GM13976 (cell line): ENCODE measurements at places on chromosomes 3 and 15.

DNA sequence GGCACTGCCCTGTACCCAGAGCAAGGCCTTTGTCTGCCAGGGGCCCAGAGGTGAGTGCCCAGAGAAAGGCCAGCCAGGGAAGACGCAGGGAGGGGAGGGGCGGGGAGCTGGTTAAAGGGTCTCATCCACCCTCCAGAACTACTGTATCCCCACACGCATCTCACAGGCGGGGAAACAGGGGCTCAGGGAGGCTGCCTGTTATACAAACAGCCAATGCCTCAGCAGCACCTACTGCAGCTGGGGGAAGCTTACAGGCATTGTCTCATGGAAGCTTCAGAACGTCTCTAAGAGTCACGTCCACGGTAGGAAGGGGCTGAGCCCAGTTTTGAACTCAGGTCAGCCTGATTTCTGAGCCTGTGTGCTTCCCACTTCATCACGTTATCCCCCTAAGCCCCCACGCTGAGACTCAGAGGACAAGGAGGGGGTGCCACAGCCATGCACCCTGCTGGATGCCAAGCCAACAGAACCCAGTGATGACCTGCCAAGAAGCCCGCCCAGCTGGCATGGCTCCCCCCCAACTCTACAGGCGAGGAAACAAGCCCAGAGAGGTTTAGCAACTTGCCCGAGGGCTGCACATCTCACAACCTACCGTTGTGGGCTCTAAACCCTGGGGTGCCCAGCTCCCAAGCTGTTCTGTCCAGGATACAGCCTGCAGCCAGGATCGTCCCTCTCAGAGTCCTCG is 54.5 kb downstream of the IQSEC1 start:
- DNase-seq = no peak

DNA sequence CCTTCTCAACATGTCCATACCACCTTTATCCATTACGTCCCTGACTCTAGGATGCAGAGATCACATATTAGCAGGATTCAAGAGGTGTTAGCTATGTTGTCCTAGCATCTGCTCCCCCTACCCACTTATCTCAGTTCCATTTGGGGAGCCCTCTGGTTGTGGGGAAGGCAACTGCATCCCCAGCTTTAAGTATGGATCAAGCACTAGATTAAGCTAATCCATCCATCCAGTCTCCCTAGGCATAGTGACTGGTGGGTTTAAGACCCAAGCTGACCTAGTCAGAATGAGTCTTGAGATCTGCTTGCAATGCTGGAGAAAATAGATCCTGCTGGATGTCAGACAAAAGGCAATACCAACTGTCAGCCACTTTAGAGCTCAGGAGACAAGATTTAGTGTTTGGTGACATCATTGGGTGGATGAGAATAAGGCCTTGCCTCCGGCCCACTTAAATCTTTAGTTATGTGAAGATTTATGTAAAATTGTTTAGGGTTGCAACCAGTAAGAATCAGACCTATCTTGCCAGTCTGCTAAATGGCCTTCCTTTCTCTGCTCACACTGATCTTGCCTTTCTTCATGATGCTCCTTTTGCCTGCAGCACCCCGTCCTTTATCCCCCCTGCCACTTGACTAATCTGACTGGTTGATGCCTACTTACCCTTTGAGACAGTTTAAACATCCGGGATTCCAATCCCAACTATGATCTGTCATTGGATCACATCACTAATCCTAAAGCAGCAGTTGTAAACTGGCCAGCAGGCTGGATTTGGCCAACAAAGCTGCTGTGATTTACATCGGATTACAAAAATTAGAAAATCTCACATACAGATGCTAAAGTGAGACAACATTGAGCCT is 2.1 kb upstream of the ISY1 start:
- DNase-seq = no peak

DNA sequence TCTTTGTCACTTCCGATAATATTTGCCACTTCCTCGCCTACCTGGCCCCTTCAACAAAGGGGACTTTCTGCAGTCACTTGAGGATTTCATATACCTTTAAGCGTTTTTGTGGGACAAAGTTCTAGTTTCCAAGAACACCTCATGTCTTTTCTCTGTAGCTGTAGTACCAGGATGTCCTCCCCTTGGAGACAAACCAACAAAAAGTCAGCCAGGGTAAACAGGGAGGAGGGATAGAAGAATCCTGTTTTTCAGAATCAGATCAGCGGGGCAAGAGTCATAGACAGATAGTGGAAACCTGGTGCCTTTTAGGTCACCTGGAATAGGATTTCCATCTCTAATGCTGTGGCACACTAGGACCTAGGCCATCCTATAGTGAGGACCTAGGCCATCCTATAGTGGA is 4.5 kb downstream of the LRRC3B start:
- no peak for DNase-seq

DNA sequence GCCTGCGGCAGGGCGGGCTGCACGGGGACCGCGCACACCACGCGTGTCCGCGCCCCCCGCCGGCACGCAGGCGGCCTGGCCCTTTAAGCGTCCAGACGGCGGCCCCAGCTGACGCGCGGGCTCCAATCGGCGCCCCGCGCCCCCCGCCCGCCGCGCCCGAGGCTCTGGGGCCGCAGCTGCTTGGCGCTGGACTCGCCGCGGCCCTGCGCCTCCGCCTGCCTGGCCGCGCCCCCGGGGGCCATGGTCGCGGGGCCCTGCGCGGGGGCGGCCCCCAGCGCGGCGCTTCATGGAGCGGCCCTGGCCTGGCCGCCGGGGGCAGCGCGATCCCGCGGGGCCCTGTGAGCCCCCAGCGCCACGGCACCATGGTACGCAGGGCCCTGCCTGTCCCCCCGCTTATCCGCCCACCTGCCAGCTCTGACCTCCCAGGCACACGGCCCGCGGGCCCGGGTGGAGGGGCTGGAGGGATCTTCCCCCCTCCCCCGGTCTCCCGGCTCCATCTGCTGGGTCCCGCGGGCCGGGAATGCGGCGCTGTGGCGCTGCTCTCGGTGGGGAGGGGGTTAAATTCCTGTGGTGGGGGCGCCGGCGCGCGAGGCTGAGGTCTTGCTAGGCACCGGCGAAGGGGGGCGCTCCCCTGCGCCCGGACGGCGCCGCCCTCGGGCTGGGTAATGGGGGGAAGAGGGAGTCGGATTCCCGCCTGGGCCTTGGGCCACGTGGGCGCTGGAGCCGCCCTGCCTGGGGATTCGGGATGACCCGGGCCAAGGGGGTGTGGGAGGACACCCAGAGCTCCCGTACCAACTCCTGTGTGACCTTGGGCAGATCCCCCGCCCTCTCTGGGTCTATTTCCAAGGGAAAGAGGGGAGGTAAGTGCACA is 1.1 kb downstream of the ZBTB47 start:
- peak; percentile 77 for DNase-seq

DNA sequence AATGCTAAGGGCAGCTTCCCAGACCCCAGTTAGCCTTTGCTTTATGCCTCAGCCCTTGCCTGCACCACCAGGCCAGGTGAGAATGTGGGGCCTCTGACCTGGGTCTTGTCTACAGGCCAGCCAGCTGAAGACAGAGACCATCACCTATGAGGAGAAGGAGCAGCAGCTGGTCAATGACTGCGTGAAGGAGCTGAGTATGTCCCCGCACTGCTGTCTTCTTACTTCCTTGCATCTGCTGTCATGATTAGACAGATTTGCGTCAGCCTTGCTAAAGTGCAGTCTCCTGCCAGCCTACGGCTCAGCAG is 74.6 kb downstream of the CCK start:
- no peak for DNase-seq

- DNase-seq = no peak
These were observed 55.9 kb downstream of the MRPS25 start for GRCh38 chr3:15009167-15009566.

DNA sequence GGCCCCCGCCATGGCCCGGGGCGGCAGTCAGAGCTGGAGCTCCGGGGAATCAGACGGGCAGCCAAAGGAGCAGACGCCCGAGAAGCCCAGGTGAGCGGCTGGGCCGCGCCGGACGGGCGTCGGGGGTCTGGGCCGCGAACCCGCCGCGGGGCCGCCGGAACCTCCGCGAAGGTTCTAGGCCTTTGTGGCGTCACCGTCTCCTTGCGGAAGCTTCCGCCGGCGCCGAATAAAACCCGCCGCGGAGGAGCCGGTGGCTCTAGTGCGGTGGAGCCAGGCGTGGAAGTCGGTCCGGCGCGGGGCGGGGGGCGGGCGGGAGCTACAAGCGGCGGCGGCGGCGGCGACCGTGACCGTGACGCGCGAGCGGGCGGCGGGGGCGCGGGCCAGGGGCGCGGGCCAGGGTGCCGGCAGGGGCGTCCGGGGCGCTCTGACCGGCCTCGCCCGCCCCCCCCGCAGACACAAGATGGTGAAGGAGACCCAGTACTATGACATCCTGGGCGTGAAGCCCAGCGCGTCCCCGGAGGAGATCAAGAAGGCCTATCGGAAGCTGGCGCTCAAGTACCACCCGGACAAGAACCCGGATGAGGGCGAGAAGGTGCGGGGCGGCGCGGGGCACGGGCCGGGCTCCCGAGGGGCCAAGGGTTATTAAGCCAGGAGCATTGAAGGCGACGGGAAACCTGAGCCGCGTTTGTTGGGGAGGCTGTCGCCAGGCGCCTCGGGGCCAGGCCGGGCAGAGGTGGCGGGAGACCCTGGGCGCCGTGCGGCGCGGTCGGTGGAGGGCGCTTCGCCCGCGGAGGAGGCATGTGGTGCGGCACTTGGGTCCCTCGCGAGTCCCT is at the start of gene DNAJA4:
Gene DNAJA4 (plus strand): TSS at position 259 of the 833 bp plus-strand sequence. CDS start 202 bp downstream, at position 461.
- peak; percentile 78 for DNase-seq

- DNase-seq = peak; percentile 26
These were observed at the start of gene ANKRD34C for GRCh38 chr15:79282371-79283251. ANKRD34C (plus strand) TSS chr15:79282722; CDS start chr15:79293285, 10,563 bp downstream.

DNA sequence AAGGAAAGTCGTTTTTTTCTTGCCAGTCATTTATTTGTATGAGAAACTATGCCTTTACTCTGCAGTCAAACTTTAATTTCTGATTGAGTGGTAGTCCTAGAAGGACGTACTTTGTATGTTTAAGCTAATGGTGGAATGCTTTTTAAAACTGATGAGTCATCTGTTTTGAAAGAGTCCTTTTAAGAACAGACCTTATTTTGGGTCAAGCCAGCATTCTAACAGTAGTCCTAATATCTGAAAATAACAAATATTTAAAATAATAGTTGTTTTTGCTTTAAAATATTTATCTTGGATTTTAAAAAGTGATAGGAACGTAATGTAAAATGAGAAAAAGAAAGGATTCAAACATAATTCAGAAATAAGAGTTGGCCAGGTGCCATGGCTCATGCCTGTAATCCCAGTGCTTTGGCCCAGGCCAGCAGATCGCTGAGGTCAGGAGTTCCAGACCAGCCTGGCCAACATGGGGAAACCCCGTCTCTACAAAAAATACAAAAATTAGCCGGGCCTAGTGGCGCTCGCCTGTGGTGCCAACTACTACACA is 1.3 kb upstream of the LRRC58 start:
- no peak for DNase-seq

GRCh38 chr3:123285479-123285878 is 83.7 kb downstream of the SEC22A start:
- no peak for DNase-seq

DNA sequence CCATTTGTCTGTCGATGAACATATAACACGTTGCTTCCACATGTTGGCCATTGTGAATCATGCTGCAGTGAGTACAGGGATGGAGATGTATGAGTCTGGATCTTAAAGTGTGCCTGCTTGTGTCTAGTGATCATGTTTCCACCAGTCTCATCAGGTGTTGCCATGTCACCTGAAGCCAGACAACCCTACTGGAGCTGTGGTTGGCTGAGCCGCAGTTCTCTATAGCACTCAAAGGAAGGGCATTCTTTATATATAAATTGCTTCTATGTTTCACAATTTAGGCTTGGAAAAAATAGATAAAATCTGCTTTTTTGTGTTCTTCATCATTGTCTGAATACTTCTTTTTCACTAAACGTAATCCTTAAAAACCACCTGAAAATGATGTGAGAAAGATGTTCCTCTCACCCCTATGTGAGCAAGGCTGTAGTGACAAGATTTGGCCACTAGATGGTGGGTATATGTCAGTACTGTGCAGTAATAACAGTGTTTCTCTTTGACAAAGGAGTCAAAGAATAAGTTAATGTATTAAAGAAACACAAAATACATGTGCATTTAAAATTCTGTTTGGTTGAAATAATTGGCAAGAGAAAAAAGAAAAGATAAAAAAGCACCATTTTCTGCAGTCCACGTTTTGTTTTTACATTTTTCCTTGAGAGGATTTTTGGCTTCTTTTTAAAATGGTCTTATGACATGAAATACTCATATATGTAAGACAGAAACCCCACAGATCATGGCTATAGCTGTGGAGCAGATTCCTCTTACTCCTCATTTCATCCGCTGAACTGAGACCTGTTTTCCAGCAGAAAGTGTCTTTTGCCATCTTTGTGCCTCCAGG is 394.5 kb upstream of the DPPA4 start:
- peak; percentile 9 for DNase-seq
